Endothelial cell (in vitro differentiated cells): ENCODE measurements at places on chromosomes 1 and 21. TPM values are rescaled to one million over a fixed set of nuclear protein-coding genes. Genes with fewer than 3 reads are reported as not detected.

HNRNPCL1 gene
- total RNA-seq, result not detected

IGSF8 gene
- 17.2 TPM for total RNA-seq

DNA sequence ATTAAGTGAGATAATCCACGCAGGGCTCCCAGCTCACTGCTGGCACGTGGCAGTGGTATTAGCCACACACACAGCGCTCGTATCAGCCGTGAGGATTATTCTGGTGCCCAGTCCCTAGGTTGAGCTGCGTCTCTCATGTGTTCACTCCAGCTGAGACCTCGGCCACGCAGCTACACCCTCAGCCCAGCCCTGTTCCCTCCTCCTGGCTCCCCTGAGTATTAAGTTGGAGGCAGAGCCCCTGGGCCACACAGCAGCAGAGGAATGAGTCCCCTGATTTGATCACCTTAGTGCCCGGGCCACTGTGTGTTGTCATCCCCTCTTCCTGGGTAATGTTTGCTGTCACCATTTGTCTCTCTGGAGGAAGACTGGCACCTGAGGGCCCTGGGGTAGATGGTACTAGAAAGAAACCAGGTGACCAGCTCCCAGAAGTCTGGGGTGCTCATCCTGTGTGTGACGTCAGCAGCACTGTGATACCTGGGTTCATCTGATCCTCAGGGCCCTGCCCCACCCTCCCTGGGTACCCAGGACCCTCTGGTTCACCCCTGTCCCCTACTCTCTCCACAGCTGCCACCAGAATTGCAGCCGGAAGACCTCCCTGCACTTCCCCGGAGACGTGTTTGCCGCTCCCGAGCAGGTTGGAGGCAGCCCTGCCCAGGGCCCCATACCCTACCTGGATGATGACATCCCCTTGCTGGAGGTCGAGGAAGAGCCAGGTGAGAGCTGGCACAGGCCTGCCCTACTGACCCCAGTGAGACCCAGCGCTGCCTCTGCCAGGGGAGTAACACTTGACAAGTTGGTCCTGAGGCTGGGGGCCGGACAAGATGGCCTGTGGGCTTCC is 40.1 kb downstream of the DISP3 start:
- no peak for DNase-seq

DNA sequence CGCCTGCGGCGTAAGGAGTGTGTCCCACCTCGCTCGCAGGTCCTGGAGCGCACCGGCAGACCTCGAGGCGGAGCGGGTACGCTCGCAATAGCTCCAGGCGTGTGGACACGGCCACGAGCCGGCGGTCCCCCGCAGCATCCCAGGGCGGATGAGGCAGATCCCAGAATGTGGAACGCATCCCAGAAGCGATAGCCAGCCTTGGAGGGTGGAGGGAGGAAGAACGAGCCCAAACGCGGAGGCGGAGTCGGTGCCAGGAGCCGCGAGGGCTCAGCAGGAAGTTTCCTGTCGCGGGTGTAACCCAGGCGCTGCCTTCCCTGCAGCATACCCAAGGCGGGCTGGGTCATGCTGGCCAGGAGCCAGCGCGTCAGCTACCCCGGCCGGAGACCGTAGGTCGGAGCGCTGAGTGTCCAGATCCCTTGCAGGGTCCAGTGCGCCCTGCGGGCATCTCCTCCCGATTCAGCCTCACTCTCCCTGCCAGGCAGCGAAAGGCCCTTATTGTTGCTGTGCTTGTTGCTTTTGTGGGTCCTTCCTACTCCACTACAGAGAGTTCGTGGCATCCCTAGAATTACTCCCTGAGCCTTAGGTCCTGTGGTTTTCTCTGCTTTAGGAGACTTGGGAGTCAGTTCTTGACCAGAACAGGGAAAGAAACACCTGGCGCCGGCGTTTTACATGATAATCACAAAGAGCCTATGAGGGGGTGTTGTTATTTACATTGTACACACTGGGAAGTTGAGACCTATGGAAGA is 27.7 kb downstream of the STYXL2 start:
- DNase-seq, result peak; percentile 51

STUM gene
- 0.08 TPM for total RNA-seq

GRCh38 chr21:41755934-41756773 is 10.7 kb downstream of the RIPK4 start:
- DNase-seq, result no peak

- no peak for DNase-seq
These were observed 38.7 kb upstream of the LRRC8C start for GRCh38 chr1:89594096-89594740.

DNA sequence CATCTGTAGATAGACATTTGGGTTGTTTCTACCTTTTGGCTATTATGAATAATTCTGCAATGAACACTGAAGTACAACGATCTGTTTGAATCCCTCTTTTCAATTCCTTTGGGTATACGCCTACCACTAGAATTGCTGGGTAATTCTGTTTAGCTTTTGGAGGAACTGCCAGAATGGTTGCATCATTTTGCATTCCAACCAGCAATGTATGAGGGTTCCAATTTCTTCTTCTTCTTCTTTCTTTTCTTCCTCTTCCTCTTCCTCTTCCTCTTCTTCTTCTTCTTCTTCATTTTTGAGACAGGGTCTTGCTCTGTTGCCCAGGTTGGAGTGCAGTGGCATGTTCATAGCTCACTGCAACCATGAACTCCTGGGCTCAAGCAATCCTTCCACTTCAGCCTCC is 13.8 kb upstream of the THEM5 start:
- DNase-seq, result no peak

GRCh38 chr1:208142590-208143382 is 101.4 kb downstream of the PLXNA2 start:
- no peak for DNase-seq

DNA sequence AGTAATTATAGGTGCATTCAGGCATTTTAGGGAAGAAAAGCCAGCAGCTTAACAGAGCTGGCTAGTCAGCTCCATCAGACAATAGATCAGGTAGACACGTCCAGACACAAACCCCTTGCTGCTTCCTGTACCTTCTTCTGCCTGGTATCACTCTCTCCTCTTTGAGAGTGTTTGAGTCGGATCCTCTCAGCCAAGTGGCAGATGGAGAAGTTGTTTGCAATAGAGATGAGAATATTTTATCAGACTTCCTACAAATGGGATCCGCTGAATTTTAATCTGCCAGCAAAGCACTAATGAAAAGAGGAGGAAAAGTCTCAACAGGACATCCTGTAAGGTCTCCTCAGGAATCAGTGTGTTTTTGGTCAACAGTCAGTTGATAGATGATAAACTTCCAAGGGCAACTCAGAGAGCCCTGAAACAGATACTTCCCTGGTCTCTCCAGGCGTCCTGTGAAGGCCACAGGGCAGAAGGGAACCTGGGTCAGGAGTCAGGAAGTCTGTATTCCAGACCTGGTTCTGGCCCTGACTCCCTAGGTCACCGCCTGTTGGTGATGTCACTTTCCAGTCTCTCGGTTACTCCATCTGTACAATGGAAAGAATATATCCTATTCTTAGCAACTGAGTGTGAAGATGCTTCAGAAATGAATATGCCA is 62.1 kb upstream of the PROX1 start:
- no peak for DNase-seq

AXDND1 gene
- not detected for total RNA-seq

GRCh38 chr1:93338387-93339146 is 7.1 kb upstream of the DR1 start:
- DNase-seq, result no peak

SLAMF7 gene
- 0.56 TPM for total RNA-seq

RGS4 gene
- 15.2 TPM for total RNA-seq

- DNase-seq, result no peak
These were observed 221.5 kb downstream of the GRIK1 start for GRCh38 chr21:29718081-29718815.

GRCh38 chr1:230048322-230048721 is 18.7 kb upstream of the GALNT2 start:
- DNase-seq, result no peak

GBP7 gene
- 0.69 TPM for total RNA-seq

- no peak for DNase-seq
These were observed 8.0 kb upstream of the SELE start for GRCh38 chr1:169741666-169742394.

DNA sequence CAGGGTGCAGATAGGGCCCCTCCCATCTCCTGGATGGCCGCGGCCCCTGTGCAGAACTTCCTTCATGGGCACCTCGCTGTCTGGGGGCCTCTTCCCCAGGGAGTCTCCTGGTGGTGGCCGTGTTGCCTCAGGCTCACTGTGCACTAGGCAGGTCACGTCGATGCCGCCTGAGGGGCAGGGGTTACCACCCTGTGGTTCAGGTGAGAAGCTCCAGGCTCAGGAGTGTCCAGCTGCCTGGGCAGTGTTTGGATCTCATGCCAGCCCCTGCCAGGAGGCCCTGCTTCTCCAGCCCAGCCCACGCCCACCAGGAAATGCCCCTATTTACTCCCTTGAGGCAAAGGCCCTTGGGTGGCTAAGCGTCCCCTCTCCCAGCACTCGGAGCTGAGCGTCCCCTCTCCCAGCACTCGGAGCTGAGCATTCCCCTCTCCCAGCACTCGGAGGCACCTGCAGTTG is 2.1 kb downstream of the ITGB2 start:
- no peak for DNase-seq

ADAMTS4 gene
- total RNA-seq, result 56.8 TPM

GRCh38 chr1:54315099-54315498 is 91.1 kb downstream of the SSBP3 start:
- no peak for DNase-seq

GRCh38 chr1:221576268-221576667 is 165.6 kb downstream of the DUSP10 start:
- DNase-seq, result no peak

HTR6 gene
- not detected for total RNA-seq

DNA sequence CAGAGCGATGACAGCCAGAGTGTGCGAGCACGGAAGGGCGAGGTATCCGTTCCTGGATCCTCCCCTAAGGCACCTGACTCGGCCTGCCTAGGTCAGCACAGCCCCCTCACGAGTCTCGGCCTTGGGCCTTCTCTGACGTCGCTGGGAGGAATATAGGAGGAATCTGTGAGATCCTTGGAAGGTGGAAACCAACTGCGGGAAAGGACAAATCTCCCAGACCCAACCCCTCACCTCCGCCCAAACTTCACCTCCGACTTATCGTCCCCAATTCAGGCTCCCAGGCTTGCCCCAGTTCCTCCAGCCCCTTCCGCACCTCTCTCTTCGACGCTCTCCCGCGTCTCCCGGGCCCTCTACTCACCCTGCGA is 494 bp downstream of the APH1A start:
- DNase-seq, result peak; percentile 41

HPCAL4 gene
- total RNA-seq, result not detected

GRCh38 chr1:29960156-29960755 is 723.9 kb downstream of the PTPRU start:
- DNase-seq, result no peak

DNA sequence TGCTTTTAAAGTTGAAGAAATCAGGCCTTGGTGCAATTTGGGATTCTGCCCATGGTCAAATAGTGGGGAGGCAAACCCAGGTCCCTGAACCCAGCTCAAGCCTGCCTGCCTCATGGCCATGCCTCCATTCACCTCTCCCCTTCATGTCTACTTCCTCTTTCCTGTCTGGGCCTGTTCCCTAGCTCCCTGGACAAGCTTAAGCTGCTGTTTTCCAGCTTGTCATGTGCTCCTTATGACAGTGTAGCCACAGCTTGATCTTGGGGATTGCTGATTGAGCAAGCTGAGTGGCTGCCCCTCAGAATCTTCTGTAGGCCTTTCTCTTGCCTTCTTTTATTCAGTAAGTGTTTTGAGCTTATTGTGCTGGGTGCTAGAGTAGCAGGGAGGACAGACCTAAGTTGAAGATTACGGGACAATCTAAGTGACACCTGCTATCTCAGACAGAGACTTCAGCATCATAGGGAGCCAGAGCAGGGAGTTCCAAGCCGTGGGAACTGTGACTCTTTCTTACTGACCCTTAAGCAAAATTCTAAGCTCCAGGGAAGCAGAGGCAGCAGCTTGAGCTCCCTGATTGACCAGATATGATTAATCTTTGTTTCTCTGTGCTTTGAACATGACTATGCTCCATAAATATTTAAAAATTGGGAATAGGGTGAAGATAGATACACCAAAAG is 520 bp upstream of the MR1 start:
- DNase-seq, result no peak

GRCh38 chr1:42239555-42239954 is 75.0 kb upstream of the GUCA2A start:
- no peak for DNase-seq

DNA sequence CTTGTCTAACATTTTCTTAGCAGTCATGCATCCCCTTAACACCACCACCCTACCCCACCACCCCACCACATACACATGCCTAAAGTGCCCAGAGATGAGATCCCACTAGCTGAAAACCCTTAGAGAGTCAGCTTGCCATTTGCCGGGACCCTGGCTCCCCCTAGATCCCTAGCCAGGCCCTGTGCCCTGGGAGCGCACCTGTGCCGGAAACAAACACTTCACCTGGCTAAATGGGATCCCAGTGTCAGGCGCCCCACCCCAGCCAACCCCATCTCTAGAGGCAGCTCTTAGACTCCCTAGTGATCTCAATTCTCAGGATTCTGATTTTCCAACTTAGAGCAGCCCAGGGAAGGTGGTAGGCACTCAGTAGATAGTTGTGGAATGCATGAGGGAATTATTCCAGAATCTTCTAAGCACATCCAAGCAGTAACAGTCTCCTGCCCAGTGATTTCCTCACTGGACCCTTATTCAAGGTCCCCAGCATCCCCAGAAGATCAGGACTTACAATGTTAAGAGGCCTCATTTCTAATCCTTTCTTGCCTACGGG is 105.2 kb downstream of the LAMC2 start:
- DNase-seq, result no peak

- DNase-seq, result no peak
These were observed 12.4 kb downstream of the EPB41 start for GRCh38 chr1:28926629-28927265.

DNA sequence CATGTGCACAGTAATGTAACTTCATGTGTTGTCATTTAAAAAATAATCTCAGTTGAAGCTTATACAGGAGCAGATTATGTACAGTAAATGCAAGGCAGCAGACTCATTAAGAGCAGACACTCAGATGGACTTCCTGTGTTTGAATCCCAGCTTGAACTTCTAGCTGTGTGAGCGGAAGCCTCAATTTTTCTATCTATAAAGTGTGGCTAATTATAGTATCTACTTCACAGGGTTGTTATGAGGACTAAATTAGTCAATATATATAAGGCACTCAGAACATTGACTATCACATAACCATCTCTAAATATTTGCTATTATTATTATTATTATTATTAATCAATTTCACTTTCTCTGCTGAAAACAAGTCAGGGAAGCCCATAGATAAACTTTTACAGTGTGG is 141.6 kb downstream of the ZP4 start:
- no peak for DNase-seq

DNA sequence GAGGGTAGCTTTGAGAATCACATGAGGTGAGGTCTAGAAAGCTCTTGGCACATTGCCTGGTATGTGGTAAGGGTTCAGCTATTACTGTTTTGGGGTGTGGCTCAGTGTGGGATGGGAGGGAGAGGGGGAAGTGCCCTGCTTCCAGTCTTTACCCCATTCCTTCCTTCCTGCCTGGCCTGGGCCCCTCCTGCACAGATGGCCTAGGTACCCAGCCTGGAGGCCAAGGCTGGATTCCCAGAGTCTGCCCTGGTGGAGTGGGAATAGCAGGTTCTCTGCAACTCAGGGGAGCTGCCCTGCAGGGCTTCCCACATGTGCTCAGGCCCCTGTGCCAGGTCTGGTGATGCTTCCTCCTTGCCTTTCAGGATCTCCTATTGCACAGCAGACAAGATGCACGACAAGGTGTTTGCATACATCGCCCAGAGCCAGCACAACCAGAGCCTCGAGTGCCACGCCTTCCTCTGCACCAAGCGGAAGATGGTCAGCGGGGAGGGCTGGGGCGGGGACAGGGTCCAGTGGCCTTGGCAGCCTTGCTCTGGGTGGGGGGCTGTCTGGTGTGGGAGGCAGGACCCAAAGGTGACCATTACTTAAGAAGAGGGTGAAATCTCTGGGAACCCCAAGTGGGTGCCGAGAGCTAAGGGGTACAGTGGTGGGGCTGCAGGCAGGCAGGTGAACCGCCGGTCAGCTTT is 13.5 kb downstream of the LDLRAP1 start:
- DNase-seq, result no peak
